Anterior cingulate cortex (tissue), 58 donors: ENCODE measurements at places on chromosomes 1 and 21.
A peak's percentile ranks its signal among the peaks of the same experiment; 100 is the strongest.

DNA sequence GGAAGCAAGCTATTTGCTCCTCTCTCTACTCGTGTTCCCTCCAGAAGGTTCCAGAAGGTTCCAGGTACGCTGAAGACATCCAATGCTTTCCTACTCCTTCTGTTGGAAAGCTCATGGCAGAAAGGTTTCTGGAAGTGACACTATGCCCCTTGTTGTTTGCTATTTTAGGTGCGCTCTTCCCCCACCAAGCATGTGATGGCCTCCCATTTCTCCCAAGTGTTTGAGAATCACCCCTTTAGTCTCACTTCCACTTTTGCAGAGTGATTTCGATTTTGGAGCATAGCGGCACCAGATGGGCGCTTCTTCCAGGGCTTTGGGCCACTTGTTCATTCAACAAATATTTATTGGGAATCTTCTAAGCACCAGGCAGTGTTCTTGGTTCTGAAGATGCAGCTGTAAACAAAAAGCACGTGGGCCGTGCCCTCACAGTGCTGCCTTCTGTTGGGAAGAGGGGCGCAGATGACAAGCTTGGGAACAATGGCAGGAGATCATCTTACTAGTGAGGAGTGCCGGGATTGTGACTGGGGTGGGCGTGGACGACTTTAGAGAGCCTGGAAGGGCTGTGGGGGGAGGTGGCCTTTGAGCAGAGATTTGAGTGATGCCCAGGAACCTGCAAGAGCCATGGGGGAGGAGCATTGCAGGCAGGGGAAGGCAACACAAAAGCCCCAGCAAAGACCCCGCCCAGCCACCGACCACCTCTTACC lies 43.0 kb upstream of the TARDBP start:
- DNase-seq = no peak

DNA sequence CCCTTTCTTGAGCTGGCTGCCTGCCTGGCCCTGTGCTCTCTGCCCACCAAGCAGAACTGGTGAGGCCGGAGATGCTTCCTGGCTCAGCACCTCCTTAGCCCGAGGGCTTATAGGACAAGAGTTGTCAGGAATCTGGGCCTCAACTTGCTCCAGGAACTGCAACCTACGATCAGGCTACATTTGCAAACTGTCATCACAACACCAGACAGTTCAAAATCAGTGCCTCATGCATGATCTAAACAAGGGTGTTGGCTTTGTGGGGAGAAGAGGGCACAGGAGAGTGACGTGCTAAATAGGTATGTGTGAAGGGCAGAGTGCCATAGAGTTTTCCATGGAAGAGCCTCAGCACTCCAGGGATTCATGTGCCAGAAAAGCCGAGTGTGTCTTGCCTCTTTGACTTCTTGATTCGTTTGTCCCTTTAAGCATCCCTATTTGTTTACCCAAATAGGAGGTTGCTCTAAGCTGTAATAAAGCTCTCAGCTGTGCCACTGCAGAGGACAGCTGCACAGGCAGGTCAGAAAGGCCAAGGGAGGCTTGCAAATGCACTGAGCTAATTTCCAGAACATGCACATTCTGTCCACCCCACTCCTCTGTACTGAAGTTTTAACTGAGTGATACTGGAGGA lies 30.2 kb upstream of the NEK2 start:
- DNase-seq = no peak

DNA sequence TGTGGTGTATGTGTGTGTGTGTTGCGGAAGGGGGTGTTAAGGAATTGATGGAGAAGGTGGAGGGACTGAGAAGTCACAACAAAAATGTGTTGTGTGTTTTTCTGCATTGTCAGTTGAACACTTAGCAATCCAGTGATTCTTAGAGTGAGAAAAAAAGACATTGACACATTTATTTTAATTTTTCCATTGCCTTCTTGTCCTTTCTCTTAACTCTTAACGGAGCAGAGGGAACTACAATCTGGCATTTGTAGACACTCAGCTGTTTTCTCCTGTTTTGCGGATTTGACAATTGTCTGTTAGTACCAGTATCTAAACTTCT lies 725 bp downstream of the C1orf53 start:
- DNase-seq = no peak

- DNase-seq = no peak
These were observed 438.5 kb upstream of the PLXNA2 start for GRCh38 chr1:208682664-208683013.

DNA sequence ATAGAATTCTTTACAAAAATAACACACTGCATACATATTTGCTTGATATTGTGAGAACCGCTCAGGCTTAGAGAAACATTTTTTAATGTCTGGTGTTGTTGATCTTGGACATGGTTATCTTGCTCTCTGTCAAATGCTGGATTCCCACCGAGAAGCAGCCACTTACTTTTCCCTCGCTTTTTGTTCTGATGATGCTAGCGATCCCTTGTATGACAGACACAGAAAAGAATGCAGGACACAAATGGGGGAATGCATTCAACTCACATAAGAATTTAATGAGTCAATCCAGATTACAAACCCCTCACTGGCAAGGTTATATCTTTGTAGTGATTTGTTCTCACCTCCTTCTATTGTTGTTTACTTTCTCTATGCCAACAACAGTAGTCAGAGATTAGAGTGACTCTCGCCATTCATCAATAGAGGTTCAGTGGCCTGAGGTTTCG lies 76.8 kb upstream of the AKT3 start:
- DNase-seq = no peak

GRCh38 chr1:222821239-222821638 lies 6.4 kb downstream of the DISP1 start:
- DNase-seq = no peak

GRCh38 chr1:226457307-226457712 lies 49.4 kb upstream of the PARP1 start:
- DNase-seq = no peak

DNA sequence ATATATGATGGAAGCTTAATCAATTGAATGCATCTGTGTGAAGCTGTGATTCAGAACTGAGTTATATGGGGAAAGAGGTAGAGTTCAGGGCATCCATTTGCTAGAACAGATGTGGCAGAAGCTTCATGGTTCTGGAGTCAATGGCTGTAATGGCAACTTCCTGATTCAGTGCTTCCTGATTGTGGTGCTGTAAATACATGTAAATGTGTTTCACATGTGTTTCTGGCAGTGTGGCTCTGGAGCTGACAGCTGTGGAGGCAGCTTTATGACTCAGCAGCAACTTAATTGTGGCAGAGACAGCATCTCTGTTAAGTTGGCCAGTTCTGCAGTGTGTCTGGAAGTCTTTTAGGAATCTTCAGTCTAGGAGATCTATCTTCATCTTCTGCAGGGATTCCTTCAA lies 226.6 kb upstream of the ZRANB2 start:
- no peak for DNase-seq

GRCh38 chr1:202553560-202554038 lies 156.7 kb downstream of the SYT2 start:
- DNase-seq = no peak

- no peak for DNase-seq
These were observed 5.1 kb upstream of the ARNT start for GRCh38 chr1:150881331-150882070.

DNA sequence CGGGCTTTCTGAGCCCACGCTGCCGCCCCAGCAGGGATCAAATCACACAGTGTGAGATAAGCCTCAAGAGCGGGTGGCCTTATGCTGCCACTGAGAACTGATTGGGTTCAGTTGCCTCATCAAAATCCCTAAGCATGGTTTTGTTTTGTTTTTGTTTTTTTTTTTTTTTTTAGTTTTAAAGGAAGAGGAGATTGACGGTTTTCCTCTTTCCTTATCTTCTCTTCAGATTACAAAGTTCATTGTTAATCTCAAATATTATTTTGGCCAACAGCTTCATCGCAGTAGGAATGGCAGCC lies 651 bp downstream of the COA6 start:
- no peak for DNase-seq

- no peak for DNase-seq
These were observed 22.3 kb upstream of the PEX19 start for GRCh38 chr1:160307118-160307791.

DNA sequence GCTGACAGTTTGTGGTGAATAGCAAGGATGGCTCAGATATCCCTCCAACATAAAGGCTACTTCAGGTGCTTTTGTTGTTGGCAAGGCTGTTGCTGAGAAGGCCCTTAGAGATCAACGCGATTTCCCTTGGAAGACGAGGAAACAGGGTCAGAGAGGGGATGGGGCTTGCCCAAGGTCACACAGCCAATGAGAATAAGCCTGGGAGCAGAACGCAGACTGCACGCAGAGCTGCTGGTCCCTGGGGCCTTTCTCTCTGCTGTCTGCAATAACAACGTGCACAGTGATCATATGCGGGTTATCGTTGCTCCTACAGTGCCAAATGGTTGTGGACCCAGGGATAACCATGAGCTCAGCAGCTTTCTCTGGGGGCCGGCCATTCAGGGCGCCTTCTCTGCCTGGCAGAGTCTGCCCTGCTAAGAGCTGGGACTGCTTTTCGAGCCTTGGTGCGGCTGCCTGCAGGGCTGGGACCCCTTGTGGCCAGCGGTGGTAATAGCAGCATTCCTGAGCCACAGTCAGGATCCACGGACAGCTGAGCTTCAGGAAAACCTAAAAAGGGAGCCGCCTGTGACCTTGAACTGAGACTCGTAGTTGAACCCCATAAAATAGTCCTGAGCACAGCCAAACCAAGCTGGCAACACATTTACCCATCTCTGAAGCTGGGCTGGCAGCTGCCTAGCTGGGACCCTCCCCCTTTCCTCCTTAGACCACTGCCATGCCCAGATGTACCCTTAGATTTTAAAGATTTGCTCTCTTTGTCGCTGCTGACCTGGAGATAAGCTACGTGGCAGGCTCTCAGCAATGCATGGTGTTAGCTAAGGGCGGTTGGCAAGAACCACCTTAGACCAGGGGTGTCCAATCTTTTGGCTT lies 39.8 kb downstream of the HTR6 start:
- DNase-seq = peak; percentile 57

DNA sequence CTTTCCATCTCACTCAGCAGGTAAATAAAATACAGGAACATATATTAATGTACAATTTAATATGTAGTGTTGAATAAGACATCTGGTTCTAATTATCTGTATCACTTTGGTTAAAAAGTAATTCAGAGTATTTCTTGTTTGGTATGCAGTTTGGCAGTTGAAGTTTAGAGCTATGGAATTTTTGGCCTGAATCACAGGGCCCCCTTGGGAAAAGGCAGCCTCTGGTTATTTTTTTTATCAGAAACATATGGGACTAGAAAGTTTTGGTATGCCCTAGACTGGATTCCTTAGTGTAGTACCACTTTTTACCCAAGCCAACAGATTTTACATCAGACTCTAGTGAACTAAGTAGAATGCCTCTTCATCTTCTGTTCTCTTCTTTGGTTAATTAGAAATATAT lies 26.4 kb downstream of the CNST start:
- DNase-seq = no peak

DNA sequence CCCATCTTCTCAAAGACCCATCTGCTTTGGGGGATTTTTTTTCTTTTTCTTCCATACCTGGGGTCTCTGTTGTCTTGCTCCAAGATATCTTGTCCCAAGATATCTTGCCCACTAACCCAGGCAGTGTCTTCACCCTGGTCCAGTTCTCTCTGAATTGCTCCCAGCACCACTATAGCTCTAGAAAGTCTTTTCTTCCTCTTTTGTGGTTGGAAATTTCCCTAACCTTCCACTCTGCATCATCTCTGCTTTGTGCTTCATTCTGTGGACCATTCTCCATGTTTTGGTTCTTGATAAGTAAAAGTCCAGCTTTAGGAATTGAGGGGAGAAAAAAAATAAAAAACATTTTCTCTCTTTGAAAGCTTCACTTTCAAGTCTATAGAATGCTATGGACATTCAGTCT lies 20.9 kb downstream of the STYXL2 start:
- DNase-seq = no peak

GRCh38 chr1:63643517-63643916 lies 50.3 kb downstream of the PGM1 start:
- DNase-seq = no peak

GRCh38 chr1:223234170-223234514 lies 91.1 kb upstream of the TLR5 start:
- DNase-seq = no peak

GRCh38 chr1:216958569-216958968 lies 235.3 kb upstream of the ESRRG start:
- no peak for DNase-seq

GRCh38 chr1:107724648-107725047 lies 240.3 kb downstream of the VAV3 start:
- DNase-seq = no peak

DNA sequence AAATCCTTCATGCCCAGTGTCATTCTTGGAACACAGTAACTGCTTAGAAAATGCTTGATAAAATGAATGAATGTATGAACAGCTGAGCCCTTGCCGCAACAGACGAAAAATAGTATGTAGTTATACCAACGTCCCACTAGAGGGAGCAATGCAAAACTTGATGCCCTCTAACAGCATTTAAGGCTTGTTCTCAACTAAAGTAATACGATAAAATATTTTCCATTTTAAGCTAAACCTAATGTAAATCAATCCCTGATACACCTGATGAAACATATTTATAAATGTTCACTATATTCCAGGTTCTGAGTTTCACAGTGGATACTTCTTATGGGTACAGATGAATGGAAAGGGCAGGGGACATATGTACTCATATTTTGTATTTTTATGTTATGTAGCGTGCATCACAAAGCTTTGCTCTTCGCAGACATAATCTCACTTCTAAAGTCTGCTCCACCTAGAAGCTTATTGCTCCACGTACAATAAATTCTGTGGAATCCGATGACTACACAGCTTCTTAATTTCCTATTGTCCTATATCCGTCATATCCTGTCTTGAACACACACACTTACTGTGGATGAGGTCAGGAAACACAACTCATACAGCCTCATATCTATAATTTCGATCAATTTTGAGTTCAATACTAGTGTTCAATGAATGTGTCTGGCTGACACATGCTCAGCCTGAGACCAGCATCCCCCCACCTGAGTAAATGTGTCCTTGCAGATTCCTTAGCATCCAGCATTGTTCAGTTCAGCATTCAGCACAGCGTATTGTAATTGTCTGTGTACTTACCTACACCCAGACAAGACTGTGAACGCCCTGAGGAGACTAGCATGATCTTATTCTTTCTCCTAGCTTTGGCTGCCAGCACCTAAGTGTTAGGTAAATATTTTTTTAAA lies 4.4 kb upstream of the UTP25 start:
- DNase-seq = no peak

GRCh38 chr1:155859881-155860871 lies 809 bp downstream of the SYT11 start:
- peak; percentile 87 for DNase-seq

DNA sequence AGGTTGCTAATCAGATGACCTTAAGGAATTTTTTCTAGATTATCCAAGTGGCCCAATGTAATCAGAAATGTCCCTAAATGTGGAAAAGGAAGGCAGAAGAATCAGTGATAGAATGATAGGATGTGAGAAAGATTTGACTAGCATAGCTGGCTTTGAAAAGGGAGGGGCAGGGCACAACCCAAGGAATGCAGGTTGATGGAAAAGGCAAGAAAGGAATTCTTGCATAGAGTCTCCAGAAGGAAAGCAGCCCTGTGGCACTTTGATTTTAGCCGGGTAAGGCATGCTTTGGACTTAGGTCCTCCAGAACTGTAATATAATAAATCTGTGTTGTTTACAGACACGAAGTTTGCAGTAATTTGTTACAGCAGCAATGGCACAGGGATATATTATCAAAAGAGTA lies 375.7 kb upstream of the B3GALT2 start:
- no peak for DNase-seq
